Upper lobe of left lung (tissue), 6 donors: ENCODE measurements at places on chromosomes 4 and X. TPM values are rescaled to one million over a fixed set of nuclear protein-coding genes. Genes with fewer than 3 reads are reported as not detected.

- no peak for DNase-seq
- no peaks in the 10 kb centered on the region for H3K36me3 ChIP-seq
- H3K27ac ChIP-seq = no peak overlapping the region
- no peaks in the 10 kb centered on the region for H3K4me1 ChIP-seq
- H3K4me3 ChIP-seq = no peak overlapping the region
Observed at GRCh38 chrX:76076124-76076523, 96.7 kb upstream of the PBDC1 start.

- no peak overlapping the region for H3K27ac ChIP-seq
- no peak overlapping the region for H3K4me3 ChIP-seq
- DNase-seq = no peak
- H3K27me3 ChIP-seq = no peaks in the 10 kb centered on the region
- no peaks in the 10 kb centered on the region for H3K36me3 ChIP-seq
Observed at GRCh38 chr4:28176942-28177341, 1316.3 kb downstream of the STIM2 start.

GRCh38 chrX:50036426-50036825 is 114.0 kb downstream of the CLCN5 start:
- H3K4me3 ChIP-seq = no peak overlapping the region
- no peaks in the 10 kb centered on the region for H3K4me1 ChIP-seq
- H3K36me3 ChIP-seq = no peaks in the 10 kb centered on the region
- no peak overlapping the region for H3K27ac ChIP-seq

GRCh38 chrX:50967736-50968135 is 57.2 kb downstream of the BMP15 start:
- H3K4me1 ChIP-seq = no peaks in the 10 kb centered on the region
- no peaks in the 10 kb centered on the region for H3K27me3 ChIP-seq
- no peak overlapping the region for H3K27ac ChIP-seq
- H3K36me3 ChIP-seq = no peaks in the 10 kb centered on the region
- DNase-seq = no peak
- H3K4me3 ChIP-seq = no peak overlapping the region

- peak overlapping the region; percentile 75 for H3K4me3 ChIP-seq
- DNase-seq = no peak
- no peaks in the 10 kb centered on the region for H3K36me3 ChIP-seq
- H3K4me1 ChIP-seq = peaks cover 40% of the 10 kb centered on the region
Observed at GRCh38 chrX:16868920-16869319, 1.2 kb downstream of the RBBP7 start.

DNA sequence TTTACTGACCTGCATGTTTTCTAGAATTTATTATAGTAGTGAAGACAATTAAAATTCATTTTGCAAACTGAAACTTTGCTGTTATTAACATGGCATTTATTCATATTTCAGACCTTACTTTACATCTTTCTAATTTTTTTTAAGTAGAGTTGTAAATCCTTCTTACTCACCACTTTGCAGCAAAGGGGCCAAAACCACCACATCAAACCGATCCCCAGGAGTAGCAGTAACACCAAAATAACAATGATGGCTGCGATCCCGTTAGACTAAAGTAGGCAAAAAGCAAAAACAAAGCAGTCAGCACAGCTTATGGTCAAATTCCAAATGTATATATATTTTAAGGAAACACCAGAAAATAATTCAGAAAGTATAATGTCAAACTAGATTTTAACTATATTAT is 64.7 kb downstream of the ANTXR2 start:
- no peak overlapping the region for H3K4me3 ChIP-seq
- no peak overlapping the region for H3K27ac ChIP-seq
- H3K27me3 ChIP-seq = no peaks in the 10 kb centered on the region
- DNase-seq = no peak
- H3K36me3 ChIP-seq = no peaks in the 10 kb centered on the region

DNA sequence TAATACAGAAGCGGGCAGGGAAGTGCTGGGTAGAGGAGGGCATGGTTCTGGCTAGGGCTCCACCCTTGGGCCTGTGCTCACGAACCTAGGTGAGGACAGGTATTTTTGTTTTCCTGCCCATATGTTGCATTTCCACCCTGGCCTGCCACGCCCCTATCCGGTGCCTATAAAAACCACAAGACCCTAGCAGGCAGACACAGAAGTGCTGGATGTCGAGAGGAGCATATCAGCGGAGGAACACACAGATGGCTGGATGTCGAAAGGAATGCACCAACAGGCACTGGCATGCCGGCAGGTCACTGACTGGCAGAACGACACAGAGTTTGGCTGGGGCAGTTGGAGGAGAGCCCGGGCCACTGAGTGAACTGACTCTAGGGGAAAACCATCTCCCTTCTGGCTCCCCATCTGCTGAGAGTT is 316.6 kb upstream of the BOD1L1 start:
- H3K27me3 ChIP-seq = no peaks in the 10 kb centered on the region
- H3K36me3 ChIP-seq = no peaks in the 10 kb centered on the region
- H3K4me1 ChIP-seq = no peaks in the 10 kb centered on the region
- no peak overlapping the region for H3K4me3 ChIP-seq
- DNase-seq = no peak

DNA sequence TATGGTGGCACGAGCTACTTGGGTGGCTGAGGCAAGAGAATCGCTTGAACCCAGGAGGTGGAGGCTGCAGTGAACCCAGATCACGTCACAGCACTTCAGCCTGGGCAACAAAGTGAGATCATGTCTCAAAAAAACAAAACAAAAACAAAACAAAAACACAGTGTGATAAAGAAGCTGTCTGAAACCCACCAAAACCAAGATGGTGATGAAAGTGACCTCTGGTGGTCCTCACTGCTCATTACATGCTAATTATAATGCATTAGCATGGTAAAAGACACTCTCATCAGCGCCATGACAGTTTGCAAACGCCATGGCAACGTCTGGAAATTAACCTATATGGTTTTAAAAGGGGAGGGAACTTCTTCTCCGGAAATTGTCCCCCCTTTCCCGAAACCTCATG is 29.4 kb upstream of the OPHN1 start:
- H3K27ac ChIP-seq = no peak overlapping the region
- H3K36me3 ChIP-seq = no peaks in the 10 kb centered on the region
- H3K27me3 ChIP-seq = no peaks in the 10 kb centered on the region
- DNase-seq = no peak

DNA sequence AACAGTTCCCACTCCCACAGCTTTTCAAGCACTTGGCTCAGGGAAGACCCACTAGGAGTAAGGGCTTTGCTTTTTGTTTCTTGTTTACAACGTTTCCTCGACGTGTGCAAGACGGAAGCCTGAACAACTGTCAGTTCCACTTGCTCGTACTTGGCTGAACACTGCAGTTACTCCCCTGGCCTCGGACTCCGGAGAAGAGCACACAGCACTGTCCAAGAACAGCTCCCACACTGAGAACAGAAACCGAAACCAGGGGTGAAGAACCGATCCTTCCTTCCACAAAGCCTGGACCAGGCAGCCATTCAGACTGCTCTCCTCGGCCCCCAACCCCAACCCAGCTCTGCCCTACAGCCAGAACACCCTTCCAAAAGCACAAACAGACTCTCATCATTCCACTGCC is 25.5 kb downstream of the IRF2 start:
- H3K36me3 ChIP-seq = peaks cover 3% of the 10 kb centered on the region
- H3K27me3 ChIP-seq = no peaks in the 10 kb centered on the region
- H3K4me1 ChIP-seq = peaks cover 77% of the 10 kb centered on the region
- peak; percentile 67 for DNase-seq

GRCh38 chrX:81377329-81377728 is 175.4 kb downstream of the SH3BGRL start:
- H3K36me3 ChIP-seq = no peaks in the 10 kb centered on the region
- H3K4me1 ChIP-seq = no peaks in the 10 kb centered on the region
- H3K27ac ChIP-seq = no peak overlapping the region

- DNase-seq = peak; percentile 46
- H3K36me3 ChIP-seq = no peaks in the 10 kb centered on the region
- peaks cover 33% of the 10 kb centered on the region for H3K27me3 ChIP-seq
- H3K4me1 ChIP-seq = peaks cover 42% of the 10 kb centered on the region
- peak overlapping the region; percentile 57 for H3K27ac ChIP-seq
Observed at GRCh38 chr4:54226404-54227255, 2.5 kb upstream of the PDGFRA start.

DNA sequence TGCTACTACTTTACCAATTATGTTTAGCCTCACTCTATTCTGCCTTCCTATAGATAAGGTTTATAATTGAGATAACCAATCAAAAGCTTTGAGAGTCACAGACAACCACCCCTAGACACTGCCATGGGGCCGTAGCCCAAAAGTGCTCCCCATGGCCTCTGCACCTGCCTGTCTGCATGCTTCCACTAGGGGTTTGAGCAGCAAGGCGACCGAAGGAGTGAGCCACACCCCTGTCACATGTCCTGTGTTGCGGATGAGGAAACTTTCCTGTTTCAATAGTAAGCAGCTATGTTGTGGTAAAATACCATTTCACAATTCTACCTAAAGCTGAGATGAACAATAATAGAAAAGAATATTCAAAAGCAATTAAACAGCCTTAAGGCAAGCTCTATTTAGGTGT is 856.0 kb upstream of the FRG1 start:
- no peaks in the 10 kb centered on the region for H3K27me3 ChIP-seq
- H3K36me3 ChIP-seq = no peaks in the 10 kb centered on the region
- no peak overlapping the region for H3K4me3 ChIP-seq
- no peaks in the 10 kb centered on the region for H3K4me1 ChIP-seq
- DNase-seq = no peak
- no peak overlapping the region for H3K27ac ChIP-seq

- no peaks in the 10 kb centered on the region for H3K27me3 ChIP-seq
- H3K36me3 ChIP-seq = no peaks in the 10 kb centered on the region
- DNase-seq = peak; percentile 45
- no peak overlapping the region for H3K4me3 ChIP-seq
Observed at GRCh38 chr4:182212211-182212761, 30.9 kb upstream of the TENM3 start.

GRCh38 chr4:120261117-120261516 is 194.5 kb upstream of the MAD2L1 start:
- H3K27me3 ChIP-seq = no peaks in the 10 kb centered on the region
- no peaks in the 10 kb centered on the region for H3K36me3 ChIP-seq
- no peak overlapping the region for H3K4me3 ChIP-seq
- no peak for DNase-seq

GRCh38 chr4:40856840-40857362 is 107.1 kb downstream of the NSUN7 start:
- peak overlapping the region; percentile 30 for H3K4me3 ChIP-seq
- peak; percentile 95 for DNase-seq
- no peaks in the 10 kb centered on the region for H3K27me3 ChIP-seq
- H3K36me3 ChIP-seq = peaks cover 15% of the 10 kb centered on the region

GRCh38 chrX:145405012-145405411 is 157.7 kb downstream of the SPANXN1 start:
- H3K27me3 ChIP-seq = no peaks in the 10 kb centered on the region
- DNase-seq = no peak
- no peaks in the 10 kb centered on the region for H3K4me1 ChIP-seq
- no peaks in the 10 kb centered on the region for H3K36me3 ChIP-seq
- no peak overlapping the region for H3K4me3 ChIP-seq

DNA sequence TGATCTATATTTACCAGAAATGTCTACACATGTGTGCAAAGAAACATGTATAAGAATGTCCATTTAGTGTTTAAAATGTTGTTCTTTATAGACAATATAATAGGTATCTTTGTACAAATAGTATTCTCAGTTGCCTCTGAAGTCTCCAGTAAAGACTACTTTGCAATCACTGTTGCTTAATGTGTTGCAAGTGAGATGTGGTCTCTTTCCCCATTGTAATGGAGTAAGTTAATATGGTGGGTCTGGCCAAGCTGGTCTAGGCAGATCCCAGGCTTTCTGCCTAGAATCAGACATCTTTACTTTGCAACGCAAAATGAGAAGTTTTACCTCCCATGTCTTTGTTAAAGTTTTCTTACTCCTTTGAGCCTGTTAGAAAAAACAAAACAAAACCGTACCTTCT is 144.8 kb downstream of the GABRA3 start:
- H3K27ac ChIP-seq = no peak overlapping the region
- H3K36me3 ChIP-seq = no peaks in the 10 kb centered on the region

- H3K4me3 ChIP-seq = no peak overlapping the region
- H3K36me3 ChIP-seq = no peaks in the 10 kb centered on the region
- no peaks in the 10 kb centered on the region for H3K27me3 ChIP-seq
- H3K27ac ChIP-seq = no peak overlapping the region
- no peak for DNase-seq
Observed at GRCh38 chrX:85516131-85516530, 136.7 kb upstream of the POF1B start.

GRCh38 chr4:2861631-2862436 is 18.2 kb downstream of the ADD1 start:
- H3K27me3 ChIP-seq = no peaks in the 10 kb centered on the region
- no peaks in the 10 kb centered on the region for H3K36me3 ChIP-seq
- peak overlapping the region; percentile 86 for H3K27ac ChIP-seq
- H3K4me3 ChIP-seq = no peak overlapping the region

- no peak for DNase-seq
- H3K27me3 ChIP-seq = no peaks in the 10 kb centered on the region
- H3K36me3 ChIP-seq = no peaks in the 10 kb centered on the region
- peak overlapping the region; percentile 87 for H3K27ac ChIP-seq
- H3K4me3 ChIP-seq = peak overlapping the region; percentile 91
- peaks cover 40% of the 10 kb centered on the region for H3K4me1 ChIP-seq
Observed at GRCh38 chr4:147616849-147617172, 386 bp upstream of the TMEM184C start.

- no peaks in the 10 kb centered on the region for H3K36me3 ChIP-seq
- peak; percentile 56 for DNase-seq
- H3K4me3 ChIP-seq = no peak overlapping the region
- H3K4me1 ChIP-seq = no peaks in the 10 kb centered on the region
Observed at GRCh38 chr4:145861336-145862318, 77.0 kb downstream of the ZNF827 start.

GRCh38 chr4:10151182-10151581 is 34.6 kb upstream of the WDR1 start:
- H3K27me3 ChIP-seq = no peaks in the 10 kb centered on the region
- no peak for DNase-seq
- H3K4me3 ChIP-seq = no peak overlapping the region
- no peak overlapping the region for H3K27ac ChIP-seq
- H3K4me1 ChIP-seq = no peaks in the 10 kb centered on the region
- no peaks in the 10 kb centered on the region for H3K36me3 ChIP-seq

GRCh38 chr4:147975933-147976928 is 244.3 kb downstream of the ARHGAP10 start:
- H3K27me3 ChIP-seq = no peaks in the 10 kb centered on the region
- H3K27ac ChIP-seq = no peak overlapping the region
- no peaks in the 10 kb centered on the region for H3K36me3 ChIP-seq
- DNase-seq = no peak

GRCh38 chr4:22911285-22911684 is 218.5 kb downstream of the GBA3 start:
- no peak for DNase-seq
- no peak overlapping the region for H3K27ac ChIP-seq
- no peaks in the 10 kb centered on the region for H3K36me3 ChIP-seq
- no peaks in the 10 kb centered on the region for H3K27me3 ChIP-seq

The HOPX gene
- total RNA-seq = 1,594 TPM

The FGB gene
- total RNA-seq = not detected

The GABRG1 gene
- total RNA-seq = not detected

The DIPK2B gene
- 3.3 TPM for total RNA-seq

The BGN gene
- total RNA-seq = 13.0 TPM

The PRICKLE3 gene
- 16.6 TPM for total RNA-seq

The RBMXL3 gene
- total RNA-seq = not detected

The CSAG2 gene
- not detected for total RNA-seq

The PASD1 gene
- not detected for total RNA-seq

The FDCSP gene
- total RNA-seq = not detected

The SYNPO2 gene
- 8.4 TPM for total RNA-seq

The TRPC5OS gene
- total RNA-seq = not detected
